ENCODE measurements at places on chromosomes 6 and 20.

GRCh38 chr6:107186047-107186446 lies 70.7 kb upstream of the BEND3 start:
- DNase-seq, result no peak

GRCh38 chr20:35506872-35507638 lies 22.4 kb downstream of the C20orf173 start:
- no peak for DNase-seq

GRCh38 chr6:30231067-30231466 lies 17.9 kb upstream of the TRIM26 start:
- DNase-seq, result no peak

- no peak for DNase-seq
Observed at GRCh38 chr6:31752739-31753319, 9.6 kb upstream of the SAPCD1 start.

GRCh38 chr20:3123542-3123941 lies 36.1 kb downstream of the FASTKD5 start:
- DNase-seq, result peak; percentile 70

DNA sequence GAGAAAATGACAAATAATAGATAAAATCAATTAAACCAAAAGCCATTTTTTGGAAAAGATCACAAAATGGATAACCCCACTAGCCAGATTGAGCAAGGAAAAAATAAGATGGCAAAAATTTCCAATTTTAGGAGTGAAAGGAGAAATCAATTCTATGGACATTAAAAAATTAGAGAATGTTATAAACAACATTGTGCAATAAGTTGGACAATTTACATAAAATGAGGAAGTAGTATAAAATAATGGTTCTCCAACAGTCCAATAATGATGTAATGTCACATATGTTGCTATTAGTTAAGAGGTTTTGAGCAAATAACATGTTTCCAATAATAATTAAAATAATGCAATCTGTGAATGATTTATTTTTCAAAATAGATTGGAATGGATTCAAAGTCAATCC lies 3.1 kb upstream of the SNAP91 start:
- DNase-seq, result no peak

GRCh38 chr6:169288591-169288990 lies 34.9 kb upstream of the THBS2 start:
- DNase-seq, result no peak

- DNase-seq, result no peak
Observed at GRCh38 chr6:43724354-43724753, 36.8 kb upstream of the MRPS18A start.

GRCh38 chr6:168607272-168608112 lies 166.5 kb downstream of the SMOC2 start:
- no peak for DNase-seq

- no peak for DNase-seq
Observed at GRCh38 chr20:9218531-9218961, 149.7 kb downstream of the PLCB4 start.

DNA sequence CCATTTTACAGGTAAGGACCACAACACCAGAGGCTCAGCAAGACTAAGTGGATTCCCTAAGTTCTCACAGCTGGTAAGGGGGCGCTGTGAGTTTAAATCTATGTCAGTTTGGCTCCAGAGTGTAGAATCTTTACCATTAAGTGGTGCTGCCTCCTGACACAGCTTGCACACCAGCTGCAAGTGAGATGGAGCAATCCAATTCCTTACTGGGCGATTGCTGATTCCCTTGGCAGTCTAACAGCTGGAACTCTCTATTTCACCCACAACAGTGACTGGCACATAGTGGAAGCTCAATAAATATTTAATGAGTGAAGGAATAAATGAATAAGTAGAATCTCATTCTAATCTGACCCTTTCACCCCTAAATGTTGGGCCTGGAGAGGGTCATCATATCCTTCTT lies 176.7 kb downstream of the CLIC5 start:
- DNase-seq, result no peak

GRCh38 chr6:5827056-5827904 lies 179.4 kb downstream of the NRN1 start:
- peak; percentile 41 for DNase-seq

GRCh38 chr20:13283869-13284829 lies 63.1 kb downstream of the ISM1 start:
- DNase-seq, result no peak

DNA sequence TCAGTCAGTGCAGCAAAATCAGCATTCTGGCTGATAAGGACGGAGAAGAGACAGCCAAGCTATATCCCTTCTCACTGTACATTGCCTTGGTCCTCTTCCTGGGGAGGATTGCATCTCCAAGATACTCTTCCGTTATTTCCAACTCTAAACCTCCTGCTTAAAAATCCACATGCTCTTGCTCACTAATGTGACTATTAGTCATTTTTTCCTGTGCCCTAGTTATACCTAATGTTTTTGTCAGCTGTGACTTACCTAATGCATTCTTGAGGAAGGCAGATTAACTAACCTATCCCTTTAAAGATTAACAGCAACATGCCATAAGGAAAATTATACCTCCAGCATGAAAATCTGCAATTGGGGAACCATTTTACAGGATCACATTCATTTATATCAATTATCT lies 317.6 kb downstream of the BTBD9 start:
- peak; percentile 65 for DNase-seq

DNA sequence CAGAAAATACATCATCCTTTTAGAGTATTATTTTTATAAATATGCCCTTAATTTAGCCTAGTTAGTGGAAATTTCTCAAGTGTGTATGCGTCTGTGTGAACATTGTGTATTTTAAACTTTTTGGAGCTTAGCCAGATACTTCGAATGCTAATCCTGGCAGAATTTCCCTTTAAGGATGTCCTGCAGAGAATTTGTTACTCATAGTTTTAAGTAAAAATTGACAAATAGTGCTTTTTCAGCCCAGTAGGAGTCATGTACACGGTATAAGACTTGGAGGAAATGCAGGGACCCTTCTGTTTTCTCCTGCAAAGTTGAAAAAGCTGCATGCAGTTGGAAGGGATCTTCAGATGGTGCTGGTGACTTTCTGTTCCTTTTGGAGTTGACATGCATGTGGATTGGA lies at the start of gene FHL5:
Gene FHL5, plus strand, starts transcription at position 243 of the 400 bp plus-strand sequence. CDS start 40,486 bp downstream, outside the sequence.
- DNase-seq, result peak; percentile 17

DNA sequence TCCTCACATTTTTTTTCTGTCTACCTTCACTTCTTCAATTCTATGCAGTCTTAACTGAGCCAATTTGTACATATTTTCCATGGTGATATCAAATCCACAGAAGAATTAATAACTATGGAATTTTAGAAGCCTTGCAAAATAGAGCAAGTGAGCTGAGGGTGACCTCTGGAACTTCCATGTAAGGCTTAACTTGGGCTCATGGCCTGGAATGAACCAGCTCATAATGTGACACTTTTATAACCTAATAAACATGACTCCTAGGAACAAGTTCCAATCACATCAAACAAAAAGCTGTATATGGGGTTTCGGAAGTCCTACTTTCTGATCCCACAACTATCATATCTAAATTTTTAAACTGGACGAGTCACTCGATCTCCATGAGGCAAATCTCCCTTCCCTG lies 232.4 kb downstream of the FOXA2 start:
- no peak for DNase-seq

- no peak for DNase-seq
Observed at GRCh38 chr6:30147096-30147495, 11.2 kb downstream of the TRIM40 start.

DNA sequence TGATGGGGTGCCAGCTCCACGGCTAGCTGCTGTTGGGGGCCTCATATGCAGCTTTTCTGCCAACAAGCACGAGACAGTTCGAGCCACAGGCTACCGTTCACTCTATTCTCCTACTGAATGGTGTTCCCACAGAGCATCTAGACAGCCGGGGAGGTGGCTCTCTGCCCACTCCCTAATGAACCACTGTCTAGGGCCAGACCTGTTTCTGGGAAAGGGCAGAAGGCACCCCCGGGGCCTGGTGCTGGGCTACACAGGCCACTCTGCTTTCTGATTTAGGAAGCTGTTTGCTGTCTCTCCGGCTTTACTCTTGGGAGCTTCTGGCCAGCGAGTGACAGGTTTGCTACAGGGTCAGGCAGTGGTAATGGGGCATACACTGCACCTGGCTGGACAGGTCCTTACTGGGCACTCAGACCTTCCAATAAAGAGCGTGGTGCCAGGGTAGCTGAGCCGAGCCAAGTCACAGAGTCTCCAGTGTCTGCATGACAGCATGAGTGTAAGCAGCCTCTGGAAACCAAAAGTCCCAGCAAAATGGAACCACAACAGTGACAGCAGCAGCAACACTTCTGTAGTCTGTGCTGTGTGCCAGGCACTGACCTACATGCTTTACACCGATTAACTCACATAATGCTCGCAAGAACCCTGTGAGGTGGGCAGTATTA lies 8.4 kb downstream of the CCDC167 start:
- no peak for DNase-seq

DNA sequence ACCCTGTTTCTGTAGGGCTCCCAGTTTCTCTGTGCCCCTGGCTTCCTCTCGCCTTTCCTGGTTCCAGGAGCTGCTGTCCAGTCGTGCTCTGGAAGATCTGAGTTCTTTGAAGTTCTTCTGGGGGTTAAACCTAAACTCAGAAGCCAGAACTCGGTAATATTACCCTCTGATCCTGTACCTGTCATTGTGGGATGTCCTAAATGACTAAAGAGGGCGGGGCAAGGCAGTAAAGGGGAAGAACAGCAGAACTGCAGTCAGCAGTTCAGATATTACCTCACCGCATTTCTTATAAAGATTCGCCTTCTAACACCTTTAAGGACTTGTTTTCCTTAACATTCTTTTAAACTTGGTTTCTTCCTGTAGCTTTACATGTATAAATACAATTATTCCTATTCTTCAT lies 63.9 kb downstream of the FAM120B start:
- no peak for DNase-seq

DNA sequence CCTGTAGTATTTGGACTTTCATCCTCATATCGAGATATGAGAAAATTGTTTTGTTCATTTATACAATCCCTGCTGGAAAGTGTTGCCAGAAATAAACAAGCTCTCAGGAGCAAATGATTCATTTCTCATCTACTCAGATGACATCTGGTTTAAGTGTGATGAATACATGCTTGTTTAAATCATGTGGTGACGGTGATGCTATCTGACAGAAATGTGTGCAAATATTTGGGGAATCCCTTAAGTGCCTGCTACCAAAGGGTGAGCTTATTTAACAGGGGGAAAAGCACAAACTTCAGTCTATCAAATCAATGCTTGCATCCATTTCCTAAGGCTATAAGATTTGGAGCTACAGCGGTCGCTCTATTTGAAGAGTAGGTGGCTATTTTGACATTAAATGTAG lies 368.3 kb upstream of the SASH1 start:
- DNase-seq, result no peak

DNA sequence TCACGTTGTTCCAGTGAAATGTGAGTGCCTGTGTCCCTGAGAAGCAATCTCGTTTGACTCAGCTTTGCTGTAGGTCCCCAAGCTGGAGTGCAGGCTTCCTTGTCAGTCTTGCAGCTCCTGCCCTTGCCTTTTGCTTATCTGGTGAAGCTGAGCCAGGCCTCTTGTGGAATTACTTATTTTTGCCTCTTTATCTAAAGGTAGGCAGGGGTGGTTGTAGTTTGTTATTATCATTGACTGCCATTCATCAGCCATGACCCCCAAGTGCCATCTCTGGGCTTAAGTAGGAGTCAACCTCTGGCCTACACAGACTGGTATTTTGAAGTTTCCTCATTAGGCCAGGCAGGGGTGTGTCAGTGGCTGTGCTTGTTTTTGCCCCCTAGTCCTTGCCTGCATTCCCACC lies 2.1 kb downstream of the TMEM14B start:
- DNase-seq, result no peak

GRCh38 chr6:7414811-7415210 lies 25.2 kb downstream of the RIOK1 start:
- no peak for DNase-seq

DNA sequence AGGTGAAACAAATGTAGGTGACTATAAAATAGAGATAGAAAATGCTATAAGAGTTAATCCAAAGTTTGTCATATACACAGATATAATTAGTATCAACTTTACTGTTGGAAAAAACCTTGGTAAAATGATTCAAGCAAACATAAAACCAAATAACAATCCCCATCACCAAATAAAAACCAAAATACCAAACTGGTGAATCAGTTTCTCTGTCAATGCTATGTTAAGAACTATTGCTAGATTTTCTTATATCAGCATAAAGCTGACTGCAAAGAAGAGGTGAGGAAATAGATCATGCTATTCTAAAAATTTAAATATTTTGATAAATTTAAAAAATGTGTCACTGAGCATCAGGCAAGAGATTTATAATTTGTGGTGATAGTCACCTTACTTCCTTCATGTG lies 658.4 kb downstream of the PHF3 start:
- DNase-seq, result no peak

GRCh38 chr20:2838170-2838797 lies 2.2 kb downstream of the PCED1A start:
- no peak for DNase-seq

GRCh38 chr6:151240791-151241642 lies 1.2 kb downstream of the AKAP12 start:
- peak; percentile 73 for DNase-seq

- DNase-seq, result no peak
Observed at GRCh38 chr6:143976806-143977349, 31.2 kb downstream of the PLAGL1 start.

- no peak for DNase-seq
Observed at GRCh38 chr6:128168244-128168643, 267.4 kb upstream of the THEMIS start.

- DNase-seq, result no peak
Observed at GRCh38 chr6:113976806-113977205, 5.9 kb upstream of the HDAC2 start.

GRCh38 chr6:125262016-125263013 lies 39.5 kb downstream of the HDDC2 start:
- no peak for DNase-seq

DNA sequence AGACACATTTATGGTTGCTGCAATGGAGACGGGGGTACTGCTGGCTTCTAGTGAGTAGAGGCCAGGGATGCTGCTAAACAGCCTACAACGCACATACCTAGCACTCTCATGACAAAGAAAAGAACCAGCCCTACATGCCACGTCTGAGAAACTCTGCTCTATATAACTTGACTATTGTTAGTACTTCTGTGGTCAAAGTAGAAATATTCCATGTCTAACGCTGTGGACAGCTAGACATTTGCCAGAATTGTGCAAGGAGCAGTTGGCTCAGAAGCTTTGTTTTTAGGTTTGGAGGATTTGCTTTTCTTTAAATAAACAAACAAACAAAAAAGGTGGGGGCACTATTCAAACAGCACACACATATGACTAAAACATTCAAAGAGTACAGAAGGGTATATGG lies 20.5 kb downstream of the UBE2V1 start:
- DNase-seq, result no peak

DNA sequence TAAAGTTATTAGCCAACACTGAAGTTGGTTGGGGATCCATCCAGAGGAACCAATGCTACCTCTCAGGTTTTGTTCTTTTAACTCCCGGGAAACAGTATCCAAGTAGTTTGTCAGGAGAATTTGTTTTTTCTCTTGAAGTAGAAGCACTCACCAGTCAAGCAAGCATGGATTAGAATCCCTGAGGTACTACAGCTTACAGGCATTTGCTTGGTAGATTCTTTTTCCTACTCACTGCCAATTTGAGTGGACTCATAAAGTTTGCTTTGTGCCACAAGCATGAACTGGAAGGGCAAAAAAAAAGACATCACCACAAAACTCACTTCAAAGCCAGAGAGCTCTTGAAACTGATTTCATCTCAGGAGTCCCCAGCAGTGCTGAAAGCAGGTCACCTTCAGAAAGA lies 167.4 kb downstream of the MBOAT1 start:
- DNase-seq, result no peak

GRCh38 chr6:128743974-128744765 lies 138.8 kb upstream of the LAMA2 start:
- no peak for DNase-seq
